Dorsolateral prefrontal cortex (tissue), 122 donors: ENCODE measurements at places on chromosomes 4 and X. TPM values are rescaled to one million over a fixed set of nuclear protein-coding genes. Genes with fewer than 3 reads are reported as not detected.

GRCh38 chrX:25007059-25008053 lies 8.4 kb downstream of the ARX start:
- DNase-seq: no peak

DNA sequence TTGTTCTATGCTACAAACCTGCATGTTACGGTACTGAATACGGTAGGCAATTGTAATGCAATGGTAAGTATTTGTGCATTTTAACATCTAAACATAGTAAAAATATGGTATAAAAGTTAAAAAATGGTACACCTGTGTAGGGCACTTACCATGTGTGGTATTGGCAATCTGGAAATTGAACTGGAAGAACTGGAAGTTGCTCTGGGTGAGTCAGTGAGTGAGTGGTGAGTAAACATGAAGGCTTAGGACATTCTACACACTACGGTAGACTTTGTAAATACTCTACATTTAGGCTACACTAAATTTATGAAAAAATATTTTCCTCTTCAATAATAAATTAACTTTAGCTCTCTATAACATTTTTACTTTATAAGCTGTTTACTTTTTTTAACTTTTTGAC lies 78.9 kb downstream of the RRAGB start:
- no peak for DNase-seq

GRCh38 chrX:115229337-115230003 lies 4.4 kb downstream of the LRCH2 start:
- DNase-seq: no peak

GRCh38 chrX:18582910-18583493 lies 88.9 kb downstream of the RS1 start:
- no peak for DNase-seq

GRCh38 chrX:111319451-111319850 lies 49.2 kb upstream of the CAPN6 start:
- no peak for DNase-seq

DNA sequence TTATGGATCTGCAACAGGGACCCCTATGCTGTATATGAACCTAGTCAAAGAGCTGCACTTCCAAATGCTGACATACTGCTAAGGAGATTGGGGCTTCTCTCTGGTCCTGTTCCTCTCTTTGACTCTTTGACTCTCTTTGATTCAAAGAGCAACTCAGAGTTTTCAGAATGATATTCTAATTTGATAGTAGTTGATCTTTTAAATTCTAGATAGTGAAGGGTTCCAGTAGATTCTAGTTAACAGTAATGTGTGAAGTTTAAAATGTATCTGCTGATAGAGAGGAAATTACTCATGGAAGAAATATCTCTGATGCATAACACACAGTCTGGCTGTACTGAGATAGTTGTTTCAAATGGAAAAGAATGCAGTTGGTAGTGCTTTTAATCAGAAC lies 239.1 kb downstream of the RASL11B start:
- DNase-seq: no peak

DNA sequence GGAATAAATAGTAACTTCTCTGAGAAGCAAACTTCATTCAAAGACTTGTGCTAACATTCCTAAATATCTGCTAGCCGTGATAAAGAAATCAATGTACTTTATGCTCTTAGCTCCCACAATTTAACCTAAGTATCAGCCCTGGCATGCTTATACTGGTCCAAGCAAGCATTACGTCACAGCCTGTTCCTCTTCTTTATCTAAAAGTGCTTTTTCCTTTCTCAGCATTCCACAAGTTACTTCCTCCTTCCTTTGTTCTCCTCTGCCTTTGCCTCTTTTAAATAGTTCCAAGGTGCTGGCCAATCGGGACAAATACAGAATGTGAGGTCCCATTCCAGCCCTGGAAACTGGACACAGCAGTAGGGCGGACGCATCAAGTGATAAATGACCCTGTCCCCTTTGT lies 249.6 kb downstream of the DHRSX start:
- DNase-seq: no peak

- DNase-seq: no peak
Measured at GRCh38 chrX:147646949-147647723, 264.6 kb upstream of the FMR1 start.

DNA sequence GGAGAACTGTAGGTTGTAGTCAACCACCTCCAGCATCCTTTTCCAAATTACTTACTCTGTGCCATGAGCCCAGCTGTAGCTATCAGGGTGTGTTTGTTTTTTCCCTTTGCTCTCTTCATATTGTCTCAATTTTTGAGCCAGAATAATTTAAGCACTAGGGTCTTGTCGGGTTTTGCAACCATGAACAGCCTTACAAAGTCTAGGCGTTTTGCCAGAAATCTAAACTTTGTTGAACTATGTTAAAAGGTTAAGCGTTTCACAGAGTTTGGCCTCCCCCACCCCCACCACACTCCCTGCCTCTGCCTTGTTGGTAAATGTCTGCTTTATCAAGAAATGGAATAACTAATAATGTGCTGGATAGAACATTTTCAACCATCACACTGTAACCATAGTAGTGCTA lies 190.6 kb upstream of the TTC29 start:
- no peak for DNase-seq

- DNase-seq: no peak
Measured at GRCh38 chr4:67873116-67873515, 10.7 kb downstream of the TMPRSS11D start.

- peak; percentile 77 for DNase-seq
Measured at GRCh38 chrX:131747173-131747572, 203.3 kb downstream of the OR13H1 start.

GRCh38 chr4:2281575-2282343 lies 19.9 kb upstream of the MXD4 start:
- DNase-seq: no peak

GRCh38 chr4:142773505-142773904 lies 72.6 kb downstream of the INPP4B start:
- no peak for DNase-seq

- DNase-seq: no peak
Measured at GRCh38 chrX:122591546-122591945, 592.5 kb upstream of the GRIA3 start.

DNA sequence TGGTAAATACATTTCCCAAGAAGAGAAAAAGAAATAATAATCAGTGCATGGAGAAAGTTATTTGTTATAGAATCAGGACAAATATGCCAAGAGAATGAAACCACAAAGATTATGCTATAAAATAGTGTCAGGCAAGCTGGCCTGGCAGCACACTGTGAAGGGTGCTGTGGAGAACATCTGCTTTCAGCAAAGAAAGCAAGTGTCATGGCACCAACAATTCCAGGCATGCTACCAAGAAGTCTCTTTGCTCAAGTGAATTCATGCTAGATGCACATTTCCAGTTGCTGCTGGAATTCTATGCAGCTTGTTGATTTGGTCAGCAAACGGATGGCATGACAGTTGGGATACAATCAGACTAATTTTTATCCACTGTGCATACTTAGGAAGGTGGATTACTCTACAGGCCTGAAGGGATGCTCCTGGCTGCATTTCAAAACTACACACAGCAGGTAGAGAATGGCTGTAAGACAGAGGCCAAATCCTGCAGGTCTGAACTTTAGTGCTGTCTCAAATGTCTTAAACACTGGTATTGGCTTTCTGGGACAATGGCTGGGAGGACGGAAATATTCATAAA lies 154.6 kb upstream of the FAT1 start:
- no peak for DNase-seq

GRCh38 chrX:97538745-97539144 lies 655.0 kb downstream of the RPA4 start:
- no peak for DNase-seq

Gene HMX1
- total RNA-seq: 0.78 TPM

Gene TMEM31
- total RNA-seq: not detected

Gene NHSL2
- 8.2 TPM for total RNA-seq

Gene MAGEA2
- total RNA-seq: not detected

Gene JADE1
- 30.0 TPM for total RNA-seq

Gene SGMS2
- 6.0 TPM for total RNA-seq

Gene MCUB
- total RNA-seq: 3.9 TPM

Gene FRMD7
- total RNA-seq: not detected

Gene RHOXF2B
- total RNA-seq: not detected

Gene P2RY10
- not detected for total RNA-seq

Gene BST1
- total RNA-seq: 3.5 TPM

Gene PHEX
- 0.70 TPM for total RNA-seq

Gene HS6ST2
- 5.0 TPM for total RNA-seq

Gene LRP2BP
- total RNA-seq: 7.4 TPM

Gene DGAT2L6
- total RNA-seq: not detected

Gene SSX4
- total RNA-seq: not detected

Gene SPACA5
- not detected for total RNA-seq
